Fibroblast of skin of back (primary cell): ENCODE measurements at places on chromosomes 12 and 14.

GRCh38 chr12:30822385-30823155 is 67.8 kb upstream of the CAPRIN2 start:
- peak; percentile 42 for DNase-seq

DNA sequence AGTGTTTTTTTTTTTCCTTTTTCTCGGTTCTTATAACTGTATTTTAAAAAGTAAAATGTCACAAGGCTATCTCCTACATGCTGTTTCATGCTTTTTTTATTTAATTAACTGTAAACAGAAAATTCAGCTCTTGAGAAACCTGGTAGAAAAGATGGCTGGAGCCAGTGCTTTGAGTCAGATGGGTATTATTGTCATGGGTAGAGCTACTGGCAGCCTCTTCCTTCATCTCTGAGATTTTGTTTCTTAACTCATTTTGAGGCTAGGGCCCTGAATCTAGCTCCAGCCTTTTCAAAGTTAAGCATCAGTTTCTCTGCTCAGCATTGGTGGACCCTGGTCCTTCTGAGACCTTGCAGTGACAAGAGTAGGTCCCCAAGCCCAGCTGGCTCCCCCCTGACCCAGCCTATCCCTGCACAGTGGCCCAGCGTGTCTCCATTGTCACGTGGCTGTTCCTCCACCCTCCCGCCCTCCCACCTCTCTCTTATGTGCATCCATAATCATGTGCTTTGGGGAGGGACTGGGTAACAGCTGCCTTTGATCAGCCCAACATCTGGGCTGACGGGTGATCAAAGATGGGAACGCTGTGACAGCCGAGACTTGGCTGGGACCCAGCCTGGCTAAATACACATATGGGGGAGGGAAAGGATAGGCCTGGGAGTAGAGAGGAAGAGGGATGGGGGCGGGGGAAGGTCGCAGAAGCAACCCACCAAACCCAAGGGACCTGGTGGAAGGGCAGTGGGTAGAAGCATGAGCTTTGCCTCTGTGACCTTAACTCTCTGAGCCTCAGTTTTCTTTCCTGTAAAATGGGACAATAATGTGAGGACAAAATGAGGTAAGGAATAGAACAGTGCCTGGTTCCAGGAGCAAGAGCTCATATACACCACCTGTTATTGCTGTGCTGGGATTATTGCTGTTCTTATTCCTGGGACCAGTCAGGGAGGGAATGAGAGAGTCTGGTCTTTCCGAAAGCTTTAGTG is 24.4 kb upstream of the RBM19 start:
- DNase-seq: no peak

GRCh38 chr12:91937009-91937408 is 208.6 kb downstream of the BTG1 start:
- DNase-seq: peak; percentile 16

GRCh38 chr14:80944861-80945617 is 3.5 kb upstream of the CEP128 start:
- DNase-seq: no peak

- no peak for DNase-seq
These were observed 169.3 kb upstream of the PRICKLE1 start for GRCh38 chr12:42758806-42759205.

DNA sequence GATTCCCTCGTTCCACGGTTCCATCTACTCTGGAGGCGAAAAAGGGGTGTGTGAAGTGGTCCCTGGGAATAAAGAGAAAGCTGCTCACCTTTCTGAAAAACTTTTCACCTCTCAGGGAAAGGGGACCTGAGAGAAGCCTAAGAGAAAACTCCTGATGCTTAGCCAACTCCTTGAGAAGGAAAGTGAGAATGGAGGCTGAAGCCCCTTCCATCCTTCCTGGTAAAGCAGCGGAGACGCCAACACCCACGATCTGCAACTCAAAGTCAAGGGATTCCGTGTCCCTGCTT is 110.0 kb downstream of the ARF6 start:
- DNase-seq: no peak

GRCh38 chr12:67625004-67625403 is 23.5 kb upstream of the DYRK2 start:
- peak; percentile 53 for DNase-seq

DNA sequence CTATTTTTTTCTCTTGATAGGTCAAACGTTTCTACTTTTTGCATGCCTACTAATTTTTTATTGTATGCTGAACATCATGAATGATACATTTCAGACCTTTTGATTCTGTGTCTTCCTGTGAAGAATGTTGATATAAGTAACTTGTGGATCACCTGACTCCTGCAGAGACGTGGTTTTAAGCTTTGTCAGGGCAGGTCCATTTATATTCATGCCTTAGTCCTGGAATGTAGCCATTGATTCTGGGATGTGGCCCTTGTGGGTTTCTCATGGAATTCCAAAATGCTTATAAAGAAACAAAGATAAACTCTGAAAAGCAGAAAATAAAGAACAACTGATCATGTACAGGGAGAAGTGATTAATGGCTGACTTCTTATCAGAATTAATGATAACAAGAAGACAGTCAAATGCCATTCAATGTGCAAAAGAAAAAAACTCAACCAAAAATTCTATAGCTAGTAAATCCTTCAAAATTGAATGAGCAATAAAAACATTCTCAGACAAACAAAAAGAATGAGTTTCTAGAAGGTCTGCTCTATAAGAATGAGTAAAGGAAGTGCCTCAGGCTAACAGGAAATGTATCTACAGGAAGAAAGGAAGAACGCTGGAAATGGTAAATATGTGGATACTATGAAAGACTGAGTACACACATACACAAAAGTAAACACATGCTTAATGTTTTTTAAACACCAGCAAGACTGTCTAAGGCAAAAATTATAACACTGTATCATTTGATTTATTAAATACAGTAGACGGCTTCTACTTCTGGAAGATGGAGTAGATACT is 284.8 kb upstream of the DIO3 start:
- DNase-seq: no peak

DNA sequence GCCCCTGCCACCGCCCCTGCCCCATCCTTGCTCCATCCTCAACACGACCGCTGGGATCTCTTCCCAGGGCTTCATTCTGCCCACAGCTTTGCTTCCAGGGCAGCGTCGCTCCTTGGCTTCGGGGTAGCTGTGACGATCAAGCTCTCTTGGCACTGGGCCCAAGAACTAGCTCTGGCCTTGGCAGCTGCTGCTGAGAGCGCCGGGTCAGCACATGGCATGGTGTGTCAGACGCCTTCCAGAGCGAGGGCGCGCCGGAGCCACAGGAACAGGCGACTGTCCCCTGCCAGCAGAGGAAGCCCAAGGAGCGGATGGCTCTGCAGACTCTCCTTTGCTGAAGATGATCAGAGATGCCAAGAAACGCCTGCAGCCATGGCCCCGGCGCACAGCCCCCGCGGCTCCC is 15.9 kb downstream of the RAB35 start:
- no peak for DNase-seq

- no peak for DNase-seq
These were observed 11.5 kb upstream of the CHD4 start for GRCh38 chr12:6618483-6619225.

DNA sequence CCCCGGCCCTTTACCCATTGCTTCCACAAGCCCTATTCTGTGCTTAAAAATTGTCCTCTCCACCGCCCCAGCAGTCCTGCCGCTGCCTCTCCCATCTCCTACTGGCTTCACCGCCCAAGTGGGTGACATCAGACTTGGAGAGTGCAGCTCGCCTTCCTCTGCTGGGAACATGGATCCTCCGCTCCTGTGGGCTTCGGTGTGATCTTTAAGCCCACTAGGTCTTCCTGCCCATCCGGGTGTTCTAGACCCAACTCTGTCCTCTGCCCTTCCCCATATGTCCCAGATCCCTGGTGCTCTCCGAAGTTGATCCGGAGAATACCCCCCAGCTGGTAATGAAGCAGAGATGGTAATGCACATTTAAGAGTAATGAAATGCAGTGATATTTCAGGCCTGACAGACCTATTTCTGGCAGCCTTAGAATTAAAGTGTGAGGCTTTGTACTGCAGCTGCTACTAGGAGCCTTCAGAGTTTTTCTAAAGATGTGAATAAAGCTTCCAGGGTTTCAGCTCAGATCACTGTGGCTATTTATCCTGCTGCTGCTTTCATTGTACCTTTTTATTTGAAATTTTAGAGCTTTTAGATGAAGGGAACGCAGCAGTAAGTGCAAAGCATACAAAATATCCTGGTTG is 22.9 kb upstream of the CTDSP2 start:
- peak; percentile 43 for DNase-seq

- no peak for DNase-seq
These were observed 4.0 kb downstream of the NANOG start for GRCh38 chr12:7793211-7793610.

DNA sequence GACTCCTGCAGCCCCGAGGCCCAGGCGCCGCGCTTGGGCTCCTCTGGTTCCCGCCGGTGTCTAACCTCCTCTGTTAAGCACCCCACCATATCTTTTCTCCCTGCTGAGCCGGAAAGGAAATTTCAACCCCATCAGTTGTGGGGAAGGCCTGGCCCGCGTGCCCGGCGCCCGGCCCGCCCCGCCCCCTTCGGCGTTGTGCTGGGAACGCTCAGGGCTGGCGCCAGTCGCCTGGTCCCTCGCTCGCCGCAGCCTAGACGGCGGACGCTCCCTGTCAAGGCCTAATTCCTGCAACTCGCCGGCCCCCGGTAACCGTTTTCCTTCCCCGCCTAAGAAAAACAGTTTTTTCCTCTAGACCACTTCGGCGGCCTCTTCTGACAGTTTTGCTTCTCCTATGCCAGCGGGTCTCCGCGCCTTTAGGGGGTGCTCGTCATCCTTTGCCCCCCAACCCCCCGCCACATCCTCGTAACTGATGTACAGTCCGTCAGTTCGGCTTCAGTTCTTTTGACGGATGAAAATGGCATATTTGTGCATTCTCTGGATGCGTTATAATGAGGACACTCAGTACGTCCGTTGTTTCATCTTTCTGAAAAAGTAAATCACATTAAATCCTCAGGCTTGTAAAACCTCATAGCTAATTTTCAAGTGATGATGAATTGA is 506 bp upstream of the NAP1L1 start:
- no peak for DNase-seq

DNA sequence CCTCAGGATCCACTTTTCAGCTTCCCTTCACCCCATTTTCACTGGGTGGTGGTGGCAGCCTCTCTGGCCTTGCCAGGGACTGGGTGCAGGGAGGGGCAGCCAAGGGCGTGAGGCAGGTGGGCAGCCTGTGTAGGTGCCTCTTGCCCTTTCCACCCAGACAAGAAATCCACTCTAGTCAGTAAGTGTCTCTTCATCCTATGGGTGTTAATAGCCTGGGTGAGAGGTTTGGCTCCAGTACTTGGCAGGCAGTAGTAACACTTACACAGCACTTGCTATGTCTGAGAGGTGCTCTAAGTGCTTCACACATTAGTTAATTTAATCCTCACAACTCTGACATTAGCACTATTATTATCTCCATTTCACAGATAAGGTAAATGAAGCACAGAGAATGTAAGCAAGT is 171.9 kb downstream of the EMP1 start:
- no peak for DNase-seq

GRCh38 chr12:120546050-120546386 is 11.9 kb downstream of the RNF10 start:
- no peak for DNase-seq

GRCh38 chr12:29427964-29428363 is 47.0 kb upstream of the ERGIC2 start:
- no peak for DNase-seq

DNA sequence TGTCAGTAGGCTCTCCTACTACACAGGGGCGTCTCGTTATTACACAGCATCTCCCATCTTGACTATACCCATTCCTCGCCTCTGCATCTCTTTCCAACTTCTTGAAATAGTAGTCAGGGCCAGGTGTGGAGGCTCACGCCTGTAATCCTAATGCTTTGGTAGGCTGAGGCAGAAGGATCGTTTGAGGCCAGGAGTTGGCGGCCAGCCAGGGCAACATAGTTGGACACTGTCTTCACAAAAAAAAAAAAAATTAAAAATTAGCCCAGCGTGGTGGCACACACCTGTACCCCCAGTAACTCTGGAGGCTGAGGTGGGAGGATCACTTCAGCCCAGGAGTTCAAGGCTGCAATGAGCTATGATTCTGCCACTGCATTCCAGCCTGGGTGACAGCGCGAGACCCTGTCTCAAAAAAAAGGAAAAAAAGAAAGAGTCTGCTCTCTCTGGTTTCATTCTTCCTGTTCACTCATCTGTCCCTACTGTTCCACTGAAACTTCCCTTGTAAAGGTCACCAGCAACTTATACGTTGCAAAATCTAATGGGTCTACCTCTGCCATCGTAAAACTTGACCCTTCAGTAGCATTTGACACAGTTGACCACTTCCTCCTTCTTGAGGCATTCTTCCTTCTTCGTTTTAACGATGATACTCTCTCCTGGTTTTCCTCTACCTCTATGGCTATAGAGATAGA is 41.0 kb upstream of the PTGR2 start:
- DNase-seq: no peak

- no peak for DNase-seq
These were observed 1.5 kb upstream of the VAMP1 start for GRCh38 chr12:6471989-6472360.

DNA sequence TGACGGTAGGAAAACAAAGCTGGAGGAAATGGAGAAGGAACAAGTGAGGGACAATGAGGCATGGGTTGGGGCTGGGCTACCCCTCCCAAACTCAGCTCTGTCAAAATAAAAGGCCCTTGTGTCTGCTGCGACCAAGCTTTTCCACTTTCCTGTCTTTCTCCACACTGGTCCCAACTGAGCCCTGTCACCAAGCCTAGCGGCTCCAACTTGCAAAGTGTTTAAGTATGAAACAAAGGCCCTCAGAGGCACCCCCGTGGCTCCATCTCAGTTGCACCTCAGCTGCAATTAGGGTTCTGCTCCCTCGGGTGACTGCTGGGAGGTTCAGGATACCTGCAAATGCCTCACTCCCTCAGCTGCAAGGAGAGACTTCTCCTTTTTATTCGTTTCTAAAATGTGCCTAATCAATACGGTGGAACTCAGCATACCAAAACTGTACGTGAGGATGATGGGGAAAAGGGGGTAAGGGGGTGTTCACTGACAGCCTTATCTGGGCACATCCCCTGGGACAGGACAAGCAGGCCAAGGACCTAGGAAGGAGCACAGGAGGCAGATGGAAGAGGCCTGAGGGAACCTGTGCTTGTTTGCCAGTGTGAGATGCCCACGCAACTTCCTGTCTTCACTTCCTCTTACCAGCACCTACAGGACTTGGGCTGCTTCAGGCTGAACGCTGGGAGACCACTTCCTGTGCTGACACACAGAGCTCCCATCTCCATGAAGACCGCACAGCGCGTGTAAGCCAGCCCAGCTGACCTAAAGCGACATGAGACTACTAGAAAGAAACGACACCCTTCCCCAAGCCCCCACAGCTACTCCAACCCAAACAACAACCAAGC is 8.9 kb downstream of the VAMP1 start:
- no peak for DNase-seq

GRCh38 chr12:85357609-85358008 is 77.6 kb downstream of the ALX1 start:
- DNase-seq: no peak

DNA sequence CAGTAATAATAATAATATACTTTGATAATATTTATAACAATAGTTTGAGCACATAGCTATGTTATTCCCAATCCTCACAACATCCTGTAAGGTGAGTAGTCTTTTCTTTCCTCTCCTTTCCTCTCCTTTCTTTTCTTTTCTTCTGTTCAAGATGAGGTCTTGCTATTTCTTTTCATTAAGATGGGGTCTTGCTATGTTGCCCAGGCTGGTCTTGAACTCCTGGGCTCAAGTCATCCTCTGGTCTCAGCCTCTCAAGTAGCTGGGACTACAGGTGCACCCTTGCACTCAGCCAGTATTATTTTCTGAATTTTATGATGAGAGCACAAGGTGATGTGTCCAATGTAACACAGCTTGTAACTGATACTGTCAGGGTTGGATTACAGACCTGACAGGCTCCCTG is 134.6 kb downstream of the OTOGL start:
- DNase-seq: no peak
